Pancreas (tissue), 10 donors: ENCODE measurements at places on chromosomes 3 and 15. TPM values are rescaled to one million over a fixed set of nuclear protein-coding genes. Genes with fewer than 3 reads are reported as not detected.
A peak's percentile ranks its signal among the peaks of the same experiment; 100 is the strongest.

DNA sequence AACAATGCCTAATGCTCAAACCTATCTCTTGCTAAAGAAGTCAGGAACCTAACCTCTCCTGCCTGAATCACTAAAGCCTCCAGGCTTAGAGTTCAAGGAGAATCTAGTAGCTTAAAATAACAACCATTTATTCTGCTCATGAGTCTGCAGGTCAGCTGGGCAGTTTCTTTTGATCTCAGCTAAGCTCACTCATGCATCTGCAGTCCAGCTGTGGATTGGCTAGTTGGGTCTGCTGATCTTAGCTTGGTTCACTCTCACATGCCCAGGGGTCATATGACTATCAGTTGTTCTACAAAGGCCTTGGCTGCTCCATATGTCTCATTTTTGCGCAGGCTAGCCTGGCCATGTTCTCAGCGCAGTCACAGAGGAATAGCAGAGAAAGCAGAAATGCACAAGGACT lies 109.2 kb upstream of the STT3B start:
- no peaks in the 10 kb centered on the region for H3K4me1 ChIP-seq
- no peak overlapping the region for H3K4me3 ChIP-seq
- H3K27me3 ChIP-seq, result no peaks in the 10 kb centered on the region
- no peak for DNase-seq
- no peak overlapping the region for H3K27ac ChIP-seq

DNA sequence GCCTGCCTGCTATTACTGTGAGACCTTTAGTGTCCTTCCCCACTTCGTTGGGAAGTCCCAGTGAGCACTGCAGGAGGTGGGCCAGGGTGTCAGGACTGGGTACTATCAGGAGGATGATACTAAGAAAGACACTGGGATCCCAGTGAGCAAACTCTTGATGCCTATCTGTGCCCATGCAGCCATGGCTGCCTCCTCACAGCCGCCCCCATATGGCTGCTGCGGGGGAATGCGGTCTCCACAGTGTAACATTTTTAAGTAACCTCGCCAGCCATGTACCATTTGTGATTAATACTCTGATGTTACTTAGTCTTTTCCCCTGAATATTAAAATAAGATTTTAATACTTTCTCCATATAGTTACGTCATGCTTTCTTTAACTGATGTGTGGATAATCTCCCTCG lies 312.2 kb downstream of the RYR3 start:
- DNase-seq, result no peak
- peaks cover 6% of the 10 kb centered on the region for H3K27me3 ChIP-seq
- H3K4me3 ChIP-seq, result no peak overlapping the region
- no peaks in the 10 kb centered on the region for H3K4me1 ChIP-seq

DNA sequence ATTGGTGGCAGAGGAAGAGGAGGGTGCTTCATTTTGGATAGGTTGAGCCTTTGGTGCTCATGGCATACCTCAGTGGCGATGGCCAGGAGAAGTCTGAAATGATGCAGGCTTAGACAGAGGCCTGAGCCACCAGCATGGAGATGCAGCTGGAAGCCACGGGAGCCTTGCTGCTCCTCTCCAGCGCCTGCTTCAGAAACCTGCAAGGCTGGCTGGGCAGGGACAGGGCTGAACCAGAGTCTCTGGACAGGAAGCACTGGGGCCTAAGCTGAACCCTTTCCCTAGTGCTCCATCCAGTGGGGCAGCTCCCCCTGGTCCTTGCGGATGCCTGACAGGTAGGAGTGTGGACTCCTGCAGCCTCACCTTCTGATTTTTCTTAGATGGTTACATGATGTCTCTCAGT lies 36.7 kb upstream of the ADCY5 start:
- DNase-seq, result no peak
- no peaks in the 10 kb centered on the region for H3K36me3 ChIP-seq
- no peaks in the 10 kb centered on the region for H3K27me3 ChIP-seq
- no peak overlapping the region for H3K27ac ChIP-seq
- no peaks in the 10 kb centered on the region for H3K4me1 ChIP-seq
- no peak overlapping the region for H3K4me3 ChIP-seq

Gene VWA5B2
- total RNA-seq, result 1.2 TPM

DNA sequence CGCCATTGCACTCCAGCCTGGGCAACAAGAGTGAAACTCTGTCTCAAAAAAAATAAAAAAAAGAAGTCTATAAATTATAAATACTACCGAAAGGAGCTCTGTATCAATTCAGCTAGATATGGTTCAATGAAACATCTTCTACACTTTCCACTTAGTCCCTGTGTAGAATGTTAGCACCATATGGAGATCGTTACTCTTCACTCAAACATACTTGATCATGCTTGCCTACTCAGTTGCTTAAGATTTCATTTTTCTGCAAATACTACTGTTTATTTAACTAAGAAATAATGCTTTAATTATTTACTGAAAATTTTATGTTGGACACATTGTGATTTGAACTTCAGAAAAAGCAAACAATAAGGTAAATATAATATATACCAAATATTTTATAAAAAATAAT lies 17.1 kb upstream of the NANOGP8 start:
- no peaks in the 10 kb centered on the region for H3K36me3 ChIP-seq
- no peaks in the 10 kb centered on the region for H3K27me3 ChIP-seq
- H3K4me1 ChIP-seq, result no peaks in the 10 kb centered on the region
- no peak for DNase-seq
- no peak overlapping the region for H3K27ac ChIP-seq

Gene TCTA
- 14.0 TPM for total RNA-seq

- no peak overlapping the region for H3K4me3 ChIP-seq
- no peak for DNase-seq
- no peak overlapping the region for H3K27ac ChIP-seq
- H3K4me1 ChIP-seq, result no peaks in the 10 kb centered on the region
These were observed 298.4 kb downstream of the FOXP1 start for GRCh38 chr3:71285086-71285485.

DNA sequence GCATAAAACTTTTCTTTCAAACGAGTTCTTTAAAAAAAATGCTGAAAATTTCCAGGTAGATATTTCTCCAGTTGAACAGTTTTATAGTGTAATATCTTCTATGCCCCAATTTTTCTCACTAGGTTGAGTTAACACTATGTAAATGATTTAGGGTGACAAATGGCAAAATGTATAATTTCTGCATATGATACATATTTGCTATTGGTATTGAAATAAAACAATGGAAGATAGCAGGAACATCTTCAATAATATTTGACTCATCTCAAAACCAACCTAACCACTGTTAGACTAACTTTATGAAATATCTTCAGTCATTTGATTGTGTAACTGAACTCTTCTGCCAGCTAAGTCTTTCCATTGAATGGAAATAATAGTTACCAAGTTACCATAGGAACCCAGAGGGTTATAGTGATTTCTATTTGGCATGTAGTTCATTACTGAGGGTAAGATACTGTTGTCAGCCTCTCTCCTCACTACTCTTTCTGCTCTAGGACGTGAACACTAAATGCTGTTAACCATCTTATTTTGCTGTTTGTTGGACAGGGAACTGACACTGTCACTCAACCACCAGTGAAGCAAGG lies 824.7 kb upstream of the NECTIN3 start:
- H3K4me3 ChIP-seq, result no peak overlapping the region
- H3K4me1 ChIP-seq, result no peaks in the 10 kb centered on the region
- no peaks in the 10 kb centered on the region for H3K27me3 ChIP-seq
- DNase-seq, result no peak
- no peak overlapping the region for H3K27ac ChIP-seq
- no peaks in the 10 kb centered on the region for H3K36me3 ChIP-seq

DNA sequence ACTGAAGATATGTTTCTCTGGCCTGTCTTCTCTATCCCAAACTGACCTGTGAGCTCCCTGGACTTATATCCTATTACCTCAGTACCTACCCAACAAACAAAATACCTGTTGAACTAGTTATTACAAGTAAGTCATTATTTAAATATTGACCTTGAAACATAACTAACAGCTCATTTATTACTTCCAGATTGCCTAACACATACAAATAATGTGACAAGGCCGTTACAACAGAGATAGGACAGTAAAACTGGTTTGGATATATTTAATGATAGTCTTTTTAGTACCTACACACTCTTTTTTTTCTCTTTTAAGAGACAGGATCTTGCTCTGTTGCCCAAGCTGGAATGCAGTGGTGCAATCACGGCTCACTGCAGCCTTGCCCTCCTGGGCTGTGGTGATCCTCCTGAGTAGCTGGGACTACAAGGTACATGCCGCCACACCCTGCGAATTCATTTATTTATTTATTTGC lies 145.0 kb downstream of the ADAM10 start:
- DNase-seq, result no peak
- H3K4me3 ChIP-seq, result no peak overlapping the region
- H3K27me3 ChIP-seq, result no peaks in the 10 kb centered on the region
- H3K27ac ChIP-seq, result peak overlapping the region; percentile 64

DNA sequence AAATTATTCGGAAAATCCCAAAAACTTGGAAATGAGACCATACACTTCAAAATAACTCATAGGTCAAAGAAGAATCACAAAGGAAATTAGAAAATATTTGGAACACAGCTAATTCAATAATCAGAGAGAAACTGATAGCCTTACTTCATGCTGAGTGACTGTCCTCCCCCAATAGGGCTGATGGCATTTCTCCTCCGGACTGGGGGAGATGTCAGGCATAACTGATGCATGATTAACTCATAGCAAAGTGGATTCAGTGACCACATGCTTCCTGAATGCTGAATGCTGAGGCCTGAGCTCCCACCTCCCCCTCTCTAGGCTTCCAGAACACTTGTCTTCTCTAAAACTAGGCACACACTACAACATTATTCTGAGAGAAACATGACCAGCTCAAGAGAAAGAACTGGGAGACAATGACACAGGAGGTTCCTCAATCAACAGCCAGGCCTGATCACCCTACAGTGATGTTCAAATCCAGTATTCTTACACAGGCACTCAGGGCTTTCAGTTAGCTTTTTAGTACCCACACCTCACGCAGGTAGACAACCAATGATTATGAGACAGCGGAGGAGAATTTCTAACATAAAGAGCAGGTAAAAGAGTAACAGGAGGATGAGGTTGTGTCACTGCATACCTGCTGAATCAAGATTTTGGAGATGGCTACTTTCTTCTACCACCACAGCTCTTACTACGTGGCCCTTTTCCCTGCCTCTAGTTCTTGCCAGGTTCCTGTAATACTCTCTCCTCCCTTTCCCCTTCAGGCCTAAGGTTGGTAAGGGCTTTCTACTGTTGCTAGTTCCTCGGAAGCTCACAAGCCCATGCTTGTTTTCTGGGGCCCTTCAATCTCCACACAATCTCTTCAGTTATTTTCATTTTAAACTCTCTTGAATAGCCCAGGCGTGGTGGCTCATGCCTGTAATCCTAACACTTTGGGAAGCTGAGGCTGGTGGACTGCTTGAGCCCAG lies 96.1 kb downstream of the FMN1 start:
- no peaks in the 10 kb centered on the region for H3K27me3 ChIP-seq
- H3K4me1 ChIP-seq, result no peaks in the 10 kb centered on the region
- DNase-seq, result no peak
- no peak overlapping the region for H3K4me3 ChIP-seq
- no peaks in the 10 kb centered on the region for H3K36me3 ChIP-seq
- no peak overlapping the region for H3K27ac ChIP-seq

Gene ITIH1
- 0.51 TPM for total RNA-seq

DNA sequence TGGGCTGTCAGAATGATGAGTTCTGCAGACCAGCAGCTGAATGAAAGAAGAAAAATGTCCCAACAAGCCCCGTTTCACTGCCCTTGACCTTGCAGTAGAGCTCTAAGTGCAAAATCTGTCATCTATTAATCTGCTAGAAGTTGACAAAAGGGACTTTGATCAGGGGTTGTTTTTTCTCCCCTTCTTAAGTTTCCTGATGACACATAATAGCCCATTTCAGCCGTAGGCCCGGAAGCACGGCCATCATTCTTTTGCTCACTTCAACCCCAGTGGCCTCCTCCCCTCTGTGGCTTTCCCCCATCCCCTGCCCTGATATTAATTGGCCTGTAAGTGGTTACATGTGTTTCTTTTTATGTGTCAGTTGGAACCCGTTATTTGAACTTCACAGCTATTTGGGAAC lies 298.9 kb downstream of the RPLP1 start:
- no peaks in the 10 kb centered on the region for H3K27me3 ChIP-seq
- no peaks in the 10 kb centered on the region for H3K4me1 ChIP-seq
- no peak for DNase-seq
- H3K4me3 ChIP-seq, result no peak overlapping the region
- H3K36me3 ChIP-seq, result no peaks in the 10 kb centered on the region
